NCI-H2081 (cell line): ENCODE measurements at places on chromosomes 1 and 21.

DNA sequence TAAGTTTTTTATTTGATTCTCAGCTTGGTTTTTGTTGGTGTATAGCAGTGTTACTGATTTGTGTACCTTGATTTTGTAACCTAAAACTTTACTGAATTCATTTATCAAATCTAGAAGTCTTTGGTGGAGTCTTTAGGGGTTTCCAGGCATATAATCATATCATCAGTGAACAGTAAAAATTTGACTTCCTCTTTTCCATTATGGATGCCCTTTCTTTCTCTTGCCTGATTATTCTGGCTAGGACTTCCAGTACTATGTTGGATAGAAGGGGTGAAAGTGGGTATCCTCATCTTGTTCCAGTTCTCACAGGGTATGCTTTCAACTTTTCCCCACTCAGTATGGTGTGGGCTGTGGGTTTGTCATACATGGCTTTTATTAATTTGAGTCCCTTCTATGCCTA lies 23.6 kb upstream of the MAB21L3 start:
- DNase-seq: no peak

DNA sequence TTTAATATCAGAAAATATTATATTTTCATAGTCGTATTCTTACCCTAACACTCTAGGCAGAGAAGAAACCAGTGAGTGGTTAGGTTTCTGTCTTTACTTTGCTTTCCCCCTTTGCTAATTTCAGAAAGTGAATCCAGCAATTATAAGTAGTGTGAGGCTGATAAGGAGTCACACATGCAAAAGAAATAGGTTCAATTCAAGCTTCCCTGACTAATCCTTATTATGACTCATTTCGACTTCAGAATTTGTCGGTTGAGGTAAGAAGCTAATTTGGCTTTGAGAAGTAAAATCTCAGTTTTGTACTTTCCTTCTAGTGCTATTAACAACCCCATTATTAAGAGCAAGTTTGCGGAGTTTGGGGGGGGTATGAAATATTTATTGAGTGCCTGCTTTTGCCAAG lies 22.4 kb downstream of the ESRRG start:
- no peak for DNase-seq

DNA sequence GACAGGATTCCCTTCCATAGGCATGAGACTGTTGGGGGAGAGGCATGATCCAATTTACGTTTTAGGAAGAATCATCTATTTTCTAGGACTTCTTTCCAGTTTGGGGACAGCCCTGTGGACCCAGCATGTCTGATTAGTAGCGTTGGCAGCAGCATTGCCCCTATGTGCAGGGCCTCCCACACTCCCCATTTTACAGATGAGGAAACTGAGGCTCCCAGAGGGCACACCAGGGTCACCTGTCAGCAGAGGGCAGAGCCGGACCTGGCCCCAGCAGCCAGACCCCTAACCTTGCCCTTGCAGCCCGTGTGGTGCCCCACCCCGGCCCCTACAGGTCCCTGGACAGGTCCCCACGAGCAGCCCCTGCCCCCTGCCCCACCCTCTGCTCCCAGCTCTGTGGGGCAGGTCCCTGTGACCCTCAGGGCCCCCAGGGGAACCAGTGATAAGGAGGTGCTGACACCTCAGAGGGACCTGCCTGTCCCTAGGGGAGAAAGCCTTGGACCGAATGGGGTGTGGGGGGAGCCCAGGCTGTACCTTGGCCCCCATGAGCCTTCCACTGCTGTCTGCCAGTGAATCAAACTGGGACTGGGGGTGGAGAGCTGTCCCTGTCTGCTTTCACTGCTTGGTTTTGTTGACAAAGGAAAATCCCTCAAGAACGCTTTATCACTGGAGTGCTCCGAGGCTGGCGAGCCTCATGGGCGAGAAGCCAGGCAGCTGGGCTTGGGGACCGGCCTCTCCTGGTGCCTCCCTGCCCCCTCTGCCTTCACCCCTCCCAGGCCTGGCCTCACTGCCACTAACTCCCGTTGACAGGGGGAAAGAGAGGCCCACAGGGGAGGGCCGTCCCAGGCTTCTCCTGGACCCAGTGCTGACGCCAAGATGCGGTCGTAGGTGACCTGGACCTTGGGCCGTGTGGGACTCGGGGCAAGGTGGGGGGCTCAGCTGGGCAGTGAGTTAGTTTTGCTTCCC lies 39.4 kb upstream of the CCDC27 start:
- no peak for DNase-seq

DNA sequence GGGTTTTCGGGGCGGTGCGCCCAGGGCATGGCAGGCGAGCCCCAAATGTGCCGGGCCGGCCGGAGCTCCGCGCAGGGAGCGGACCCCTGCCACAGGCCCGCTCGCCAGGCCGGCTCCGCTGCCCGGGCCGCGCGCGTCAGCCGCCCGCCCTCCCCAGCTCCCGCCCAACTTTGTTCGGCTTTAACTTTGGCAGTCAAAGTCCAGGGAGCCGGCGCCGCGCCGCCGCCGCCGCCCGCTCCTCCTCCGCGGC lies 488 bp downstream of the SLC35D1 start:
- DNase-seq: no peak

DNA sequence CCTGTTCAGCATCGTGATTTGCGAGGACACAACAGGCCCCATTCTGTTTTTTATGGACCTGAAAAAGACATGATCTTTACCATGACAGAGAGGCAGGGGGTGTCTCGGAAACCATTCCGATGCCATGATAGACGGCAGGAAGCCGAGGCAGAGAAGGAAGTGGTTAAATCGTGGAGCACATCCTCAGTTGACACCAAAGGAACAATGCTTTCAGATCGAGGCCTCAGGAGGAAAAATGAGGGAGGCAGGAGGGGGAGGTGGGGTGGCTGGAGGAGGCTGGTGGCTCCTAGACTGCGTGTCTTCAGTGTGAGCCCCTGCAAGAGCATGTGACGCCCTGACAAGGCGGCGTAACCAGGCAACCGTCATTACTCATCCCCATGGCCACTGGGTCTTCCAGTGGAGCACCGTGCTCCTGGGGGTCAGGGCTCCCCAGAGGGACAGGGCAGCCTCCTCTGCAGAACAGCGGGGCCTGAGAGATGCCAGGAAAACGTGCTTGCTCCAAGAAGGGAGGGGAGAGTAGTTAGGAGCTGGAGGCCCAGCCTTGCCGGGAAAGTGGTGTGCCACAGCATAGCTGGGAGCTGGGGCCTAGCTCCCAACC lies 172.8 kb upstream of the TMEM51 start:
- no peak for DNase-seq

GRCh38 chr1:180544050-180544449 lies 14.7 kb upstream of the OVAAL start:
- no peak for DNase-seq

GRCh38 chr1:32592943-32593342 lies 53.7 kb downstream of the ZBTB8A start:
- no peak for DNase-seq

GRCh38 chr1:179976970-179977651 lies 22.5 kb downstream of the CEP350 start:
- no peak for DNase-seq

GRCh38 chr1:85396194-85396593 lies 68.8 kb downstream of the DDAH1 start:
- DNase-seq: no peak

DNA sequence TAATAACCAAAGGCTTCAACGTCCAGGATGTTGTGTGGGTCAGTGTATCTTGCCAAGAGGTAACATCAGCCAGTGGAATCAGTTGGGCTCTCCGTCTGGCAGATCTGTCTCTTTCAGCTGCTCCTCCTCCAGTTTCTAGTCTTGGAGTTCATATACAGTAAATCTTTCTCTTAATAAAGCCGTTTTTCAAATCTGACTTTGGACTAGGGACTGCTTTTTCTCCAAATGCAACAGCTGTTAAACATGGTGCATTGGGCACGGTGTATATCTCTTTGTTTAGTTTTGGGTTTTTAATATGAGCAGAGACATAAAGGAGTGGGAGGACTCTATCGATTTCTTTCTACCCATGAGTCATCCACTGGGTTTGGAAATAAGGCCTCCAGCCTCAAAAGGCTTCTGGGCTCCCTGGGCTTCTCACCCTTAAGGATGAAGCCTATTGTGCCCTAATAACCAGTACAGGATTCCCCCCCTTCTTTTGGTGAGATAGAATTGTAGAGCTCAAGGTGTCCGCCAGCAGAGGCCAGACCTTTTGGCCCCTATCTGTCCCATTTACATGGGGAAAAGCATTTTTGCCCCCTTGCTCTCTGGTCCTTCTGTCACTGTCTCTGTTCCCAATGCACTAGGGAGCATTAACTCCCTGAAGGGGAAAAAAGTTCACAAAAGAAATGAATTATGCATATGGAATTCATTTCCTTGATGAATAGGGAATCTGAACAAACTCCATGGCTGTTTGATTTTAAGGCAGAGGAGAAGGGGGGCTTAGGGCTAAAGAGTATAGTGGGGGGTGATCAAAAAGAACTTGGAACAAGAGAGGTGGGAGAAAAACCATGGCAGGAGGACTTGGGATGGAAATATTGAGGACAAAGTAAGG lies 86.0 kb downstream of the PBX1 start:
- DNase-seq: no peak
